ENCODE measurements at places on chromosomes 3 and 15.

DNA sequence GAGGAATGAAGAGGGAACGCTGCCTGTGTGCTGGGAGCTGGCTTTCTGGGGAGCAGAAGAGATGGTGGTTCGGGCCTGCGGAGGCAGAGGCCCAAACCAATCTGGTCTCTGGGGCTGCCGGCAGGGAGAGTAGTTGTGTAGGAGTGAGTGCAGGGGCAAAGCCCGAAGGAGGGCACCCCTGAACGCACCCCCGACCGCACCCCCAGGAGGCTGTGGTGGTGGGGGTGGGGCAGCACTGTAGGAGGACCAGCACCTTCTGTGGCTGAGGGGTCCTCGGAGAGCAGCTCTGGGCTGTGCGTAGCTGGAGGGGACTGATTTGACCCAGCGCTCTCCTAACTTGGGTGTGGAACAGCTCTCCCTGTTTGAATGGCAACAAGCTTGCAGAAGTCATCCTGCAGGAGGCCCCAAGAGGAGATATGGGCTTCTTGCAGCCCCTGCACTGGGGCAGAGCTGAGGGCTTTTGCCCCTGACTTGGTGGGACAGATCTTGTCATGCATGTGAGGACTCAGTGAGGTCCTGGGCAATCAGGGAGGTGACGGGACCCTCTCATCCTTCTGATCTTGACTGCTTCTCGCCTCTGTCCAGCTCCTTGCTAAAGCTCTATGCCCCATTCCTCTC is 26.1 kb downstream of the C15orf39 start:
- DNase-seq: no peak

- no peak for DNase-seq
Measured at GRCh38 chr15:74642734-74643664, 27.4 kb downstream of the CLK3 start.

DNA sequence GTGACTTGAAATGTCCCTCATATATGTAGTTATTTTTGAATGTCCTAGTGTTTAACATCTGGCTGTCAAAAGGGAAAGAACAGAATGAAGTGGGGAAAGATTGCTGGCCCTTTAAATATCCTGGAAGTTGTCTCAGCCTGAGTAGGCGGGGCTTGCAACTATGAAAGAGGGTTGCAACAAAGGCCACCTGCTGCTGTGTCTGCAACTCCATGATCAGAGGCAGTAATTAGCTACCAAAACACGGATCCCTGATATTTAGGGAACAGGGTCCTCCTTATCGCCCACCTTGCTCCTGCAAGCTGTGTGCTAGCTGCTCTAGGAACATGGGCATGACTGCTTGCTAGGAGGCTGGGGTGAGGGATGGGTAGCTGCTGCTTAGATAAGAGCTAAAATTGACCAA is 100.2 kb upstream of the CFAP20DC start:
- DNase-seq: no peak

GRCh38 chr15:62103431-62103830 is 36.7 kb downstream of the C2CD4A start:
- no peak for DNase-seq

- DNase-seq: no peak
Measured at GRCh38 chr3:42799376-42799775, 4.9 kb downstream of the HIGD1A start.

DNA sequence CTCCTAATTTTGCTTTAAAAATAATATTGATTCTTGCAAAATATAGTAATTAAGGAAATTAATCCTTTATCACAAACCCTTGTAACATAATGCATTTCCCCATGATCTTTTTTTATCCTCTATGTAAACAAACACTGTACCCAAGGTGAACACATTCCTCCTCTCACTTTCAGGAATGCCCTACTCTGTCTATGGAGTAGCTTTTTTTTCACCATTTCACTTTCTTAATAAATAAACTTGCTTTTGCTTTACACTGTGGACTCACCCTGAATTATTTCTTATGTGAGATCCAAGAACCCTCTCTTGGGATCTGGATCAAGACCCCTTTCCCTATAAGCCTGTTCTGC is 90.5 kb upstream of the LRRN1 start:
- DNase-seq: no peak

DNA sequence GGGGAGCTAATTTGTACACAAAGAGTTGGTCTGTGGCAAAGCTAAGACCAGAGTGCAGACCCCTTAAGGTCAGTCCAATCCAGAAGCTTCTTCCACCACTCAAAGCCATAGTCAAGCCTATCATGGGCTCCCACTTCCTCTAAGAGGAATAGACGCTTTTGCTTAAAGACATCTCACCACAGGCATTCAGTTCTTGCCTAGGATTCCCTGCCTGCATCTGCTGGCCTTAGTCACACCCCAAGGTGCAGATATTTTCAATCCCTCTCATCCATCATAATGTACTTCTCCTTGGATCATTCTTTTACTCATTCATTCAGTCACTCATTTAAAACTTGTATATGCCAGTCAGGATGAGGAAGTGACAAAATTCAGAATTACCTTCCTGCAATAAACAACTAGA is 179.6 kb upstream of the STT3B start:
- no peak for DNase-seq

DNA sequence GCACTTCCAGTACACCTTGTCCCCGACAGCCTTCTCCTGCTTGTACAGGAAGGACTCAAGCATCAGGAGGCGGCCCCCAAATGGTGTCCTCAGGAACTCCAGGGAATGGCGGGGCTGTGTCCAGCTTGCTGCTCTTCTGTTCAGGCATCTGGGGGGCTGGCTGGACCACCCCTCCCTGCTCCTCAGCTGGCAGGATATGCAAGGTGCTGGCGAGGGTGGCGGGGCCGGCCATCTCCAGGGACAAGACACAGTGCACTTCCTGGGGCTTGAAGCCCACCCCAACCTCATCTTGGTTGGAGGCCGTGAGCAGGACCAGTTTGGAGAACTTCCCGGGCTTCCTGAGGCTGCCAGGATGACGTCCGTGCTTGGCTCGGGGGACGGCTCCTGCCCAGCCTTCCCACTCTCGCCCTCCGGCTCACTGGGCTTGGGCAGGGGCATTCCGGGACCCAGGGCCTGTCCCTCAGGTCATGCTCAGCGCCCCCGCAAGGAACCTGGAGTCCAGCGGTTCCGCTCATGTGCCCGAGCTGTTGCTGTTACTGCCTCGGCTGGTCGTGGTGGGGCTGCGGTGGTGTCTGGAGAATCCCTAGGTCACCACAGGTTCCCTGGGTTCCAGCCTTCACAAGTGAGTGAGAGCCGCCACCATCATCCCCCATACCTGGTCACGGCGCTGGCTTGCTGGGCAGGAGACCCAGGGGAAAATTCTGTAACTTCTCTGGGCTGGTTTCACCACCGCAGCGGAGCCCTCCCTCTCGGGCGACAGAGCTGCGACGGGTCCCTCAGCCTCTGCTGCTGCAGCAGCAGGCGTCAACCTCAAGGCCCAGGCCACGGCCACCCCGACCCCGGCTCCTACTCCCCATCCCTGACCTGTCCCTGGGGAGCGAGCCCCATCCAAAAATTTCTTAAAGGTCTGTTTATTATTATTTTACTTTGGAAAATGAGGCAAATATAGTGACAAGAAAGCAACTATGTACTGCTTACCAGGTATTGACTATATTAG is 82.8 kb upstream of the FXR1 start:
- DNase-seq: no peak

DNA sequence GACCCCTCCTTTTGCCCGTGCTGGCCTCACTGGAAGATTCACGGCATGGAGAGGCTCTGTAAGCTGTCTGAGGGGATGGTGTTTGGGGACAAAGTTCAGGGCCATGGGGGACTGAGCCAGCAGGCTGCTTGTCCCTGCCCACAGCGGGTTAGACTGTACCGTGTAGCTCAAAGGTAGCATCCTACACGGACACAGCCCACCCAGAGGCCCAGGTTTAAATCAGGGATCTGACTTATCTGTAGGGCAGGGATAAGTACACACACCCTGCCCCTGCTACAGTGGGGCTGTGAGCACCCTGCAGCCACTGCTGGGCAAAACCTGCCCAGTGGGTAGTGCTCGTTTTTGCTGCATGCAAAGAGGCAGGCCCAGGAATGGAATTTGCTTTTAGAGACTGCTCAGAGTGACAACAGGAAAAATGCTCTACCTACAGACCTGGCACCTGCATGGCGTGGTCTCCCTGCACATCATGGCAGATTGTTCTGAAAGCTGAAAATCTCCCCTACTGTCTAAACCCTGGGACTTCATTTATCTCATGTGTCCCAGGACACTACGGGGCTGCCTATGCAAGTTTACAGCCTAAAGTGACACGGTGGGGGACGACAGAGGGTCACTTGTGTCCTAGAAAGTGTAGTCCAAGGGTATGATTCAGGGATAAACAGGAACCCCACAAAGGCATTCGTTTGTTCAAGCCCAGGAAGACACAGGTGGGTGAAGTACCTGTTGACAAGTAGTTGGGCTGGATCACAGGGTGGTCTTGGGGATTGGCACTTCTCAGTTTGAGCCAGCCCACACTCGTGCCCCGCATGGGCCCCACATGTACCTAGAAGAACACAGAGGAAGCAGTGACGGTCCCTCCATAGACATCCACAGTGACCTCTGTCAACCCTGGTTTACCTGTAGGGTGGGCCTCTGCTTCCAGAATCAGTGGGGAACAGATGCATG is 27.7 kb downstream of the CHDH start:
- DNase-seq: no peak

- no peak for DNase-seq
Measured at GRCh38 chr15:92693691-92694331, 38.2 kb upstream of the FAM174B start.

DNA sequence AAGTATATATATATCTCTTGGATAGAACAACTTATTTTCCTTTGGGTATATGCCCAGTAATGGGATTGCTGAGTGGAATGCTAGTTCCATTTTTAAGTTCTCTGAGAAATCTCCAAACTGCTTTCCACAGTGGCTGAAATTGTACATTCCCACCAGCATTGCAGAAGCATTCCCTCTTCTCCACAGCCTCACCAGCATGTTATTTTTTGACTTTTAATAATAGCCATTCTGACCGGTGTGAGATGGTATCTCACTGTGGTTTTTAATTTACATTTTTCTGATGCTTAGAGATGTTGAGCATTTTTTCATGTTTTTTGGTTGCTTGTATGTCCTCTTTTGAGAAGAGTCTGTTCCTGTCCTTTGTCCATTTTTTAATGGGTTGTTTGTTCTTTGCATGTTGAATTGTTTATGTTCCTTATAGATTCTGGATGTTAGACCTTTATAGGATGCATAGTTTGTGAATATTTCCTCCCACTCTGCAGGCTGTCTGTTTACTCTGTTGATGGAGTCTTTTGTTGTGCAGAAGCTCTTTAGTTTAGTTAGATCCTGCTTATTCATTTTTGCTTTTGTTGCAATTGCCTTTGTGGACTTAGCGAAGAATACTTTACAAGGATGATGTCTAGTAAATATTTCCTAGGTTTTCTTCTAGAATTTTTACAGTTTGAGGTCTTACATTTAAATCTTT is 82.7 kb upstream of the NR2F2 start:
- DNase-seq: no peak

DNA sequence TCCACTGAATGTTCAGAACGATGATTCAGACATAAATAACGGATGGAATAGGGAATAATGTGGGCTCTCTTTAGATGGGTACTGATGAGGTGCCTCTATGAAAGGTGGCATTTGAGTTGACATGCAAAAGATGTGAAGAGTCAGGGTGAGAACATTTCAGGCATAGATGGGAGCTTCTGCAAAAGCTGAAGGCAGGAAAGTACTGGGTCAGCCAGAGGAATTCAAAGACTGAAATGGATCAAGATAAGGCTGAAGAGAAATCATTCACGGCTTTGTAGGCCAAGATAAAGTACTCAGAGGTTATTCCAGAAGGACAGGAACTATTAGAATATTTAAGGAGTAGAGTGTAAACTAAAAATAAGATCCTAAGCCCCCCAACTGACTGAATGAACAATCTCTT is 189.6 kb upstream of the MCTP2 start:
- no peak for DNase-seq

GRCh38 chr15:62307551-62307950 is 142.5 kb upstream of the C2CD4B start:
- no peak for DNase-seq

DNA sequence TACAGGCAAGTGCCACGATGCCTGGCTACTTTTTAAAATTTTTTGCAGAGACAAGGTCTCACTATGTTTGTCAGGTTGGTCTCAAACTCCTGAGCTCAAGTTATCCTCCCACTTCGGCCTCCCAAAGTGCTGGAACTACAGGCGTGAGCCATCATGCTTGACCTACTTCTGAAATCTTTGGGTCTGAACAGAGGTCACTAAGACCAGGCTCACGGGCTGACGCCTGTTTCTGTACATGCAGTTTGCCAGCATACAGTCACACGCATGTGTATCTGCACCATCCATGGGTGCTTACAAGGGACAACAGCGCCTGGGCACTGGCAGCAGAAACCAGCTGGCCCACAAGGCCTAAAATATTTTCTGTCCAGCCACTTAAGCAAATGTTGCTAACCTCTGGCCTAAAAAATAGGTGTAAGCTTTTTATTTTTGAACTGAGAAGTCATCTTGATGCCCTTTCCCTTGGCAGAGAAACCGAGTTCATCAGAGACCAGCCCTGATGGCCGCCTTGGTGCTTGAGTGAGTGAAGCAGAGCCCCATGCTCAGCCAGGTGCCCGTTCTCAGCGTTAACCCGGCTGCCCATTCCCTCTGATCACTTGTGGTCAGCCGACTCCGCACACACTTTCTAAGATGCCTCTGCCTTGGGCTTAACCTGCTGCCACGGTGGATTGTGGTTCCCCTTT is 425.2 kb downstream of the OCA2 start:
- DNase-seq: no peak

- DNase-seq: no peak
Measured at GRCh38 chr3:175914785-175915184, 1055.7 kb downstream of the NAALADL2 start.

- no peak for DNase-seq
Measured at GRCh38 chr3:66107855-66108254, 69.1 kb upstream of the MAGI1 start.

DNA sequence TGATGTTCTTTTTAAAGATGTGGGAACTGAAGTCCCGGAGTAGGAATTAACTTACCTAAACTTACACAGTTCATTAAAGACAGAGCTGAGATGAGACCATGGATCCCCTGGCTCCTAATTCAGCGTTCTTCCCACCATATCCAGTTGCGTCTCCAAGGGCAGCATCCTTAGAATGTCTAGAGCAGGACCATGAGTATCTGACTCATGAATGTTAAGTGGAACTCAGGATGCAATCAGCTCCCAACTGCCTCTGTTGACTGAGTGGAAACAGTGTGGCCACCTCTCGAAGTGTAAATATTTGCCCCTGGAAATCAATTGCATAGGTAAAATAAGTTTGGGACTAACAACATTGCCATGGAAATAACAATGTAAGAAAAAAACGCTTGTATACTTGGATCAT is 2.5 kb downstream of the SNTN start:
- no peak for DNase-seq

All from putamen (tissue), 1 donor.